CD4-positive, CD25-positive, alpha-beta regulatory T cell (primary cell): ENCODE measurements at places on chromosomes 3 and 15. TPM values are rescaled to one million over a fixed set of nuclear protein-coding genes. Genes with fewer than 3 reads are reported as not detected.

The CX3CR1 gene
- total RNA-seq, result 1.0 TPM

- no peaks in the 10 kb centered on the region for H3K4me1 ChIP-seq
- no peak overlapping the region for H3K4me3 ChIP-seq
- H3K27me3 ChIP-seq, result no peaks in the 10 kb centered on the region
- no peak for DNase-seq
- H3K36me3 ChIP-seq, result no peaks in the 10 kb centered on the region
Observed at GRCh38 chr3:54518011-54518675, 395.8 kb downstream of the CACNA2D3 start.

DNA sequence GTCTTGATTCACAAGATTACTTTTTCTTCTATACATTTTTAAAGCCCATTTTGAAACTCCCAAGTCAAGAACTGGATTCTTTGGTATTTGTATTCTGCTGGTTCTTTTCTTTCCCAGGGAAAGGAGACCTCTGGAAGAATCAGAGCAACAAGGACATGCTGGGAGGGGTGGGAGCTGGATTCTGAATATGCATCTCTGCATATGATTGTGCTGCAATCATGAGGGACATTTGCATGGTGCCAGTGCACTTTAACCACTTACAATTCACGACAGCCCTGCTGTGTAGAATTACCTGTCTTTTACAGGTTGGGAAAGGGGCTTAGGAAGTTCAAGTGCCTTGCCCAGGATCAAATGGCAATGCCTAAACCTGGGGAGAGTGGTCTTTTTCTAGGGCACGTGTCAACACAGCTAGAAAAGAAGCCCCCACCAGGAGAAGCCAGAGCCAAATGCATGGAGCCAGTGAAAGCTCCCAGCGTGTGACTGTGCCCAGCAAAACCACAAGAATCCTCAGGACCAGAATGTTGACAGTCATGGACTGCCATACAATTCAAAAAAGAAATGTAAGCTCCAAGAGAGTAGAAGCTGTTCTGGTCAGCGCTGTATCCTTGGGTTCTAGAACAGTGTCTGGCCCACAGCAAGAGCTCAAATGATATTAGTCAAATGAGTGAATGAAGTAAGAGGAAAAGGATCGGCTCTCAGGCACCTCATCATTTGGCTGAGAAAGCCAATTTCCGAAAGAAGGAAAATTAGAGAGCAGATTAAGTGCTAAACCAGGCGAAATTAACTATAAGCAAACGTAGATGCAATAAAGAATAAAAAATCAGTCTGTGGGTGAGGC is 84.5 kb upstream of the MEF2A start:
- no peak overlapping the region for H3K27ac ChIP-seq
- no peak overlapping the region for H3K4me3 ChIP-seq
- H3K27me3 ChIP-seq, result no peaks in the 10 kb centered on the region
- no peak for DNase-seq
- no peaks in the 10 kb centered on the region for H3K36me3 ChIP-seq

- DNase-seq, result no peak
- H3K27me3 ChIP-seq, result no peaks in the 10 kb centered on the region
- no peaks in the 10 kb centered on the region for H3K4me1 ChIP-seq
Observed at GRCh38 chr15:86772369-86773059, 692.8 kb downstream of the AGBL1 start.

DNA sequence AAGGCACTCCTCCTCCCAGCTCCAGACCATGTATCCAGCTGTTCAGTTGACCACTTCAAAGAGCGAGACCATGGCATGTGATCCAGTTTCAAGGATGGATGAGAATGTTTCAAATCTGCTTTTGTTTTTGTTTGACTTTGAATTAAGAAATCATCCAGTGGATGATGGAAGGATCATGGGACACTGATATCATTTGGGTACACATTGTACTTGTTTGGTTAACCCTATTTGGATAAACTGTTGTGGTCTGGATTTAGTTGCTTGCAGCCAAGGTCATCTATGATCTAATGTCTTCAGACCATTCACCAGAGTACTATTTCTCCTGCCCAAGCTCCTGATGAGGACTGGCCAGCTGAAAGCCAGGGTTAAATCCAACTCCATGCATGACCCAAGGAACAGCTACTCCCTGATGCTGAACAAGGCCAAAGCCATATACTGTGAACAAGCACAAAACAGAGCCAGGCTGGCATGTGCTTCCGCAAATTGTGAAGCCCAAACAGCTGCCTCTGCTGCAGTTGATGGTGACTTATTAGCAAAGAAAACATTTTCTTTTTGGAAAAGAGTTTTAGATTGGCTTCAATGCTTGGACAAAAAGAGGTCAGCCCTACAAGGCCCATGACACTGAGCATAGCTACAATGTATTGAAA is 5.2 kb upstream of the ADAMTS17 start:
- no peak for DNase-seq
- peaks cover 10% of the 10 kb centered on the region for H3K4me1 ChIP-seq
- H3K4me3 ChIP-seq, result no peak overlapping the region
- no peak overlapping the region for H3K27ac ChIP-seq

The C3orf85 gene
- not detected for total RNA-seq

The GLDN gene
- total RNA-seq, result not detected
